ENCODE measurements at places on chromosomes 1 and 21. TPM values are rescaled to one million over a fixed set of nuclear protein-coding genes. Genes with fewer than 3 reads are reported as not detected.

GRCh38 chr1:226133504-226134123, 52.9 kb downstream of the ACBD3 start:
- H3K4me1 ChIP-seq: peaks cover 6% of the 10 kb centered on the region
- H3K36me3 ChIP-seq: no peaks in the 10 kb centered on the region
- H3K27ac ChIP-seq: no peak overlapping the region
- H3K4me3 ChIP-seq: no peak overlapping the region

DNA sequence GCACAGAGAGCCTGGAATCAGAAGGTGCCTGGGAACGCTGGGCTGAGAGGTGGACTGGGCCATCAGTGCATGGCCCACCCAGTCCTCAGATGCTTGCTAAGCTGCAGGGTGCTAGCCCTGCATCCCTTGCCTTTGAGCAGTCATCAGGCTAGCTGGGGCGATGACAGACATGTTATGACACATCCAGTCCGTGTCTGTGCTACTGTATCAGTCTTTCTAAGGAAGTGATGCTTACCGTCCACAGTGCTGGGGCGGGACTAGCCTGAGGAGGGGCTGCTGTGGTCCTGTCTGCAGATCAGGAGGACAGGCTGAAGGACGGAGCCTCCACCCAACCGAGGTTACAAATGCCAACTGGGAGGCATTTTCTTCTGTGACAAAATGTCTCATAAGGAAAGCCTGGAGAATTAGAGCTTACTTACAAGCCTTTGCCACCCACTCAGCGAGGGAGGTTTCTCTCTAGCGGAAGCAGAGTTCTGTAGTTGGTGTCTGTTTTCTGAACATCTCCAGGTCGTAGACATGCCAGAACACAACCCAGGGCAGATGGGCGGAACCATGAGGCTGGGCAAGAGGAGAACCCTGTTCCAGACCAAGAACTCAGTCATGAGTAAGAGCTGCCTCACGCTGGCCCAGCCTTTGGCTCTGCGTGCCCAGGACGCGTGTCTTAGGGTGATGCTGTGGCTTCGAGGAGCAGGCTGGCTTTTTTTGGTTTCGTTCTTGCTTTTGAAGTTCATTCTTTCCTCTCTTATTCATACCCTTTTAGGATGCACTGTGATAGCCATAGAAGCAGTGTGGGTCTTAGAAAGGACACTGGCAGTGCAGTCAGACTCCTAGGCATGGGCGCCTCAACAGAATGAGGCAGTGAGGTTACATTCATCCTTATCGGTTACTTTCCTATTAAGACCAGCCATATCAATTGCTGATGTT, 14.3 kb downstream of the SLFNL1 start:
- DNase-seq: no peak
- no peaks in the 10 kb centered on the region for H3K27me3 ChIP-seq
- peaks cover 14% of the 10 kb centered on the region for H3K4me1 ChIP-seq
- no peak overlapping the region for H3K4me3 ChIP-seq
- peaks cover 85% of the 10 kb centered on the region for H3K36me3 ChIP-seq
- no peak overlapping the region for H3K27ac ChIP-seq

- no peaks in the 10 kb centered on the region for H3K27me3 ChIP-seq
- DNase-seq: peak; percentile 60
- no peaks in the 10 kb centered on the region for H3K36me3 ChIP-seq
- no peak overlapping the region for H3K4me3 ChIP-seq
Measured at GRCh38 chr1:211813590-211813989, 17.0 kb downstream of the LPGAT1 start.

DNA sequence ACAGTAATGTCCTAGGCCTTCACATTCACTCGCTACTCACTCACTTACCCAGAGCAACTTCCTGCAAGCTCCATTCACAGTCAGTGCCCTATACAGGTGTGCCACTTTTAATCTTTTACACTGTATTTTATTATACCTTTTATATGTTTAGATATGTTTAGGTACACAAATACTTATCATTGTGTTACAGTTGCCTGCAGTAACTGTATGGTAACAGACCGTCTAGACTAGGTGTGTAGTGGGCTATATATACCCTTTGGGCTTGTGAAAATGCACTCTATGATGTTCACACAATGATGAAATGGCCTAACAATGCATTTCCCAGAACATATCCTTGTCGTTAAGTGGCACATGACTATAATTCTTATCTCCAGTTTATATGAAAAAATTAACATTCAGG, 204.5 kb upstream of the HMCN1 start:
- no peak overlapping the region for H3K4me3 ChIP-seq
- DNase-seq: no peak
- H3K36me3 ChIP-seq: no peaks in the 10 kb centered on the region
- peaks cover 7% of the 10 kb centered on the region for H3K4me1 ChIP-seq
- H3K27ac ChIP-seq: no peak overlapping the region

- no peaks in the 10 kb centered on the region for H3K27me3 ChIP-seq
- H3K4me1 ChIP-seq: peaks cover 5% of the 10 kb centered on the region
- H3K27ac ChIP-seq: no peak overlapping the region
- no peak overlapping the region for H3K4me3 ChIP-seq
- peak; percentile 32 for DNase-seq
Measured at GRCh38 chr1:16618719-16619118, 5.4 kb upstream of the NBPF1 start.

GRCh38 chr1:31771891-31772668, 7.9 kb upstream of the ADGRB2 start:
- H3K4me3 ChIP-seq: peak overlapping the region; percentile 29
- peaks cover 49% of the 10 kb centered on the region for H3K27me3 ChIP-seq
- no peak for DNase-seq
- H3K36me3 ChIP-seq: no peaks in the 10 kb centered on the region

DNA sequence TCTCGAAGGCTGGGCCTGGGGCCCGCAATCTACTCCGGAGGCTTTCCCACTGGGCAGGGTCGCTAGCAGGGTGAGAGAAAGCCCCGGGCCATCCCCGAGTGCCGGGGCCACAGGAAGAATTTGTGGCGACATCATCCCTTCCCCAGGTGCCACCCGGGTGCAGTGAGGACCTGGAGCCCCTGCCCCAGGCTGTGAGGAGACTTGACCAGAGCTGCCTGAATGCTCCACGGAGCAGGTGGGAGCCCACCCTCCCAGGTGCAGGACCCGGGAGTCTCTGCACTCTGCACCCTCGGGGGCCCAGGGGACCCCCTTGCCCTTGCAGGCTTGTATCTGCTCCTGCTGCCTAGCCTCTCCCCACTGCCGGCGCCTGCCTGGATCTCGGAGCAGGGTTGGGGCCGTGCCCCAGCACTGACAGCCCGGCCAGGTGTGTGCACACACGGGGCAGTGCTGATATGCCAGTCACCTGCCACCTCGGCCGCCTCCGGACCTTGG, 67.5 kb upstream of the RGS7 start:
- no peaks in the 10 kb centered on the region for H3K36me3 ChIP-seq
- H3K4me1 ChIP-seq: no peaks in the 10 kb centered on the region
- no peak for DNase-seq

GRCh38 chr1:205923651-205924459, 19.4 kb downstream of the SLC26A9 start:
- H3K4me3 ChIP-seq: no peak overlapping the region
- H3K36me3 ChIP-seq: no peaks in the 10 kb centered on the region
- no peak overlapping the region for H3K27ac ChIP-seq
- peaks cover 17% of the 10 kb centered on the region for H3K4me1 ChIP-seq

Gene SERINC2
- 2.7 TPM for polyA plus RNA-seq

Gene EPRS1
- polyA plus RNA-seq: 50.0 TPM

Gene KIF26B
- polyA plus RNA-seq: 1.3 TPM

Gene C1orf232
- polyA plus RNA-seq: not detected

Gene GJA5
- polyA plus RNA-seq: 8.6 TPM
